ENCODE measurements at places on chromosomes 11 and 22.

DNA sequence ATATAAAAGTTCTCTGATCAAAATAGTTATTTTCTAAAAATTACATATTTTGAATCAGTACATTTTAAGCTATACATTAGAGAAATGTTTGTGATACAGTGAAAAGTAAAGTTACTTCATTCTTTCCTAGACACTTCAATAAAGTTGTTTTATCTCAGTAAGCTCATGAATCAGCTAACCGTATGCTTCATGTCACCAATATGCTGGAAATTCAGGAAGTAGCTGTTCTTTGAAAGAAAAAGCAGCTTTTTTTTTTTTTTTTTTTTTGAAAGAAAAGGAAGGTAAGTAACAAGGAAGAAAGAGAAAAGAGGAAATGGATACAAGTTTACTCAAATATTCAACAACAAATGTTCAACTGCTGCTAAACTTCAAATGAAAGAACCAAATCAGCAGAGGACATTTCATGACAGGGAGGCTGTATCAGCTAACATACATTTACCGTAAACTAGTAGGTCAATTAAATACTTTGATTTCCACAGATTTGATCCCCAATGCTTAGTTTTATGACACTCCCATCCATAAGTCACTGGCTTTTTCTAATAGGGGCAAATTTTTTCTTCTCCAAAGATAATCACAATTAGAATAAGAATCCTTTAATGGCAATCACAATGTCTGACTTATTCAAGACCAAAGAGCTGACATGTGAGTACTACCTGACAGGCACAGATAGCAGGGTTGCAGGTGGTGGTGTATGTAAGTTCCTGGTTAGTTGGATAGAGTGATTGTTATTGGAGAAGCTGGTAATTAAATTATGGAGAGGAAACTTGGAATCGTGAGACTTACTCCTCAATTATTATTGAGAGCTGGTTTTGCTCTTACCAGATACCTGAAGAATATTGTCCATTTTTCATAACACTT is 754 bp downstream of the OR52A1 start:
- no peak for DNase-seq

- peak; percentile 61 for DNase-seq
These were observed 86.9 kb downstream of the LDLRAD3 start for GRCh38 chr11:36030731-36031281.

DNA sequence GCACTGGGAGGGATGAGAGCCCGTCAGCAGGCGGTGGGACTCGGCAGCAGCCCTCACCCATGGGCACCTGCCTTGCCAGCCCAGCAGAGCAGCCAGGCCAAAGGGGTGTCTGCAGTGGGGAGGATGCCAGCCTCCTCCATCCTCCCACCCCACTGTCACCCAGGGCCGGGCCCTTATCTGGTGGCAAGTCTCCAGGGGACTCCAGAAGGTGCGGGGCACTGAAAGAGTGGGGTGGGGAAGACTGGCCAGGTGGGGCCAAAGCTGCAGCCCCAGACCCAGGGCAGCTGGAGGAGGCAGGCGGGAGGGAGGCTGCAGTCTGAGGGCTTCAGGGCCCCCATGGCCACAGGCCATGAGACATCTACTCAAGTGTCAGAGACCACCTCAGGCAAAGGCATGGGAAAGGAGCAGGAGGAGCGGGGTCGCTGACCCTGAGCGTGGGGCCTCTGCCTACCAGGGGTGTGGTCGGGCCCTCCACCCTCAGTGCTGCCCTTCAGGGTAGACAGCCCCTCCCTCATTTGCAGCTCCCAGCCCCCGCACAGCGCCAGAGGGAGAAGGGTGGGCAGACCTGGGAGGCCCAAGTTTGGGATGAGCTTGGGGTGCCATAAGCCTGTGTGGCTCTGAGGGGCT is 3.5 kb downstream of the DGCR6L start:
- DNase-seq: no peak

DNA sequence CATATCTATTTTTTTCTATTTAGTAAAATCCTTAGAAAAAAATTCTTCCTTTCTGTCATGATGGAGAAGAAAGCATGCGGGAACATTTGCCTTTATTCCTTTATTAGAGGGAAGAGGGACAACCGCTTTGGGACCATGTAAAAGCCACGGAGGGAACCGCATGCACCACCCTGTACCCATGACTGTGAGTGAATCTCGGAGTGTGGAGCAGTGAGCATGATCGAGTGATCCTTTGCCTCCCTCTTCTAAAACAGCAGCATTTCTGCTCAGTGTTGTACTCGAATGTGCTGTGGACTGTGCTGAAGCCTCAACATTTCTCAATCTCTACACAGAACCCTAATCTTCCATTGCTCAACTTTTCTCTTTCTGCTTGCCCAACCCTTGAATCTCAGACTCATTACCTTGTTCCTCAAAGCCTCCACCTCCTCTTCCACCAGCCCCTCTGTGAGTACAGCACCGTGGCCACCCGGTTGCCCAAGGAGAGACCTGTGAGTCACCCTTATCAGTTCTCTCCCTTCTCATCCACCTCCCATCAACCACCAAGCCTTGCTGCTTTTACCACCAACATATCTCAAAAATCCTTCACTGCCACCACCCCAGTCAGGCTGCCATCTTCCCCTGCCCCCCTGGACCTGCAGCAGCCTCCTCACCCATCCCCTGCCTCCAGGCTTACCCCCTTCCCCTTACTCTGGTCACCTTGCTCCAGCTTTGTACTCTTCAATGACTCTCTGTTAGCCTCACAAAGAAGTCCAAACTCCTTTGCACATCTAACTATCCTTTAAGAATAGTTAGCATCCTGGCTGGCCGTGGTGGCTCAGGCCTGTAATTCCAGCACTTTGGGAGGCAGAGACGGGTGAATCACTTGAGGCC is 103.1 kb downstream of the NAT10 start:
- DNase-seq: no peak

- no peak for DNase-seq
These were observed 61.3 kb downstream of the TRIM44 start for GRCh38 chr11:35723913-35724312.

DNA sequence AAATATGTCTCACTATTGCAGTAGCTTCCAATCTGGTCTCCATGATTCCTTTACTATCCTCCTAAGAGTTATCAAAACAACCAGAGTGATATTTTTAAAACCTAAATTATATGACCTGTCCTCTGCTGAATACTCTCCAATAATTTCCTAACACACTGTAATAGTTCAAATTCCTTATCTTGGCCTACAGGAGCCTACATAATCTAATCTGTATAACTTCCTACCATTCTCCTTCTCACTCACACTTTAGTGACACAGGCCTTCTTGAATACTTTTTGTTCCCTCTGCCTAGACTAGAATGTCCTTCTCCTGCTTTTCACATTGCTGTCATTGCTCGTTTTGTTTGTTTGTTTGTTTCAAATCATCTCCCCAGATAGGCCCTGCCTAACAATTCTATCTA is 9.4 kb downstream of the FHIP1B start:
- no peak for DNase-seq

GRCh38 chr11:13772223-13773046 is 104.0 kb downstream of the FAR1 start:
- DNase-seq: peak; percentile 36

DNA sequence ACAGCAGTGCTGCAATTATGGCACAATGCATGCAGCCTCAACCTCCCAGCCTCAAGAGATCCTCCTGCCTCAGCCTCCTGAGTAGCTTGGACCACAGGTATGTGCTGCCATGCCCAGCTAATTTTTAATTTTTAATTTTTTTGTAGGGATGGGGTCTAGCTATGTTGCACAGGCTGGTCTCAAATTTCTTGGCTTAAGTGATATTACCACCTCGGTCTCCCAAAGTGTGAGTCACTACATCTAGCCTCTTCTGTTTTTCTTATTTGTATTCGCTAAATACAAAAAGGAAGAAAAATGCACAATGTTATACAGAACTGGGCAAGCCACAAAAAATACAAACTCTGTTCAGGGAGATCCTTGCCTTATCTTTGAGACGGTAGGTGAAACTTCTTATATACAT is 62.1 kb downstream of the DDI1 start:
- no peak for DNase-seq

GRCh38 chr11:1223346-1224110 is 662 bp downstream of the MUC5B start:
- no peak for DNase-seq

DNA sequence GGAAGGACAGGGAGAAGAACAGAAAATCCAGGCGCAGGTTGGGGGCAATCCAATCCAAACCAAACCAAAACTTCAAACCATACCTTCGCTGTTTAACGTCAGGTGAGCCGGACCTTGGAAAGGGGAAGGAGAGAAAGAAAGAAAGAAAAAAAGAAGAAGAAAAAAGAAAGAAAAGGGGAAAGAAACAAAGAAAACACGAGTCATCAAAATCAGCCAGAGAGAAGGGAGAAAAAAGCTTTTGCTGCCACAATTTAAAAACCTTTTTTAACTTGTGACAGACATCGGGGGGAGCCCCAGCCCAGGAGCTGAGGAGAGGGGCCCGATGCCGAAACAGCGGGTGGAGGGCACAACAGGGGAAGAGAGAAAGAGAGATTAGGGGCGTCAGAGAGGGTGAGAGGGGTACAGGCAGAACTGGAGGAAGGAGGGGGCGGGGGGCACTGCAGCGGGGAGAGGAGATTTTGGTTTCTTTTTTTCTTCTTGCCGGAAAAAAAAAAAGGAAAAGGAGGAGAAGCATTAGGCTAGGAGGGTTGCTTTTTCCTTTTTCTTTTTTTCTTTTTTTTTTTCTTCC is 30.1 kb downstream of the NRXN2 start:
- DNase-seq: no peak

DNA sequence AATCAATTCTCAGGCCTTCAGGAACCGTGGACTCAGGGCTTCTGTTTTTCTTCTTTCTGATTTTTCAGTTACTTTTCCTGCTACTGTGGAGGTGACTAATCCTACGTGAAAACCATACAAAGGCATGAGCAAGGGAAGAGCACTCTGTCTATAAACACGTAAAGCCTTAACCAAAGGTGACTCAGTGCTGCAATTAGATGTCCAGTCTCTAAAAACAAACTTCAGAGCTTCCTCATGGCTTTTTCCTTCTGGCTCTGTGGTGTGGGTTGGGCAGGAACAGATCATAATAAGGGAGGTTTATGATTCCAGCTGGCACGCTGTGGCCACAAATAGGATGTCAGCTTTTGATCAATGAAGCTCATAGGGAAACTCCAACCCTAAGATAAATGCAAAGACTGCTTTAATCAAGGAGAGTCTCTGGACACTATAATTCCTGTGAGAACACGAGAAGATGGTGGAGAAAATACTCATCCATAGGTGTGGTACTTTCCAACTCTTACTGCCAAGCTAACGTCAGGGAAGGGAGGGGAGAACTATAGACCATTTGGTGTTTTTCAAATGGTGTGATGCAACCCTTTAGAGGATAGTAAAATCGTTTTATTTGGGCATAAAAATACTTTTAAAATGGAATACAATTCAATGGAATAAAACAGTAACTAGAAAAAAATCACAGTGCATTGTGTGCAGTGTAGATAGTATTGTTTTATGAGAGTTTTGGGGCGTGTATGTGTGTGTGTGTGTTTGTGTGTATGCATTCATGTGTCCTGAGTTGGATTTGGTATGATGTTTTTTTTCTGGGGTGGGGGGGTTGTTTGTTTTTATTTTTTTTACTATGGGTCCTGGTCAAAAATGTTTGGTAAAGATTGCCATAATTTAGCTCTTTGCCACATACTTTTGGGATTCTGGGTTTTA is at the start of gene NXPE2:
Gene NXPE2, plus strand, starts transcription at position 403 of the 912 bp plus-strand sequence. Its CDS starts 49 bp downstream, at position 452.
- no peak for DNase-seq

DNA sequence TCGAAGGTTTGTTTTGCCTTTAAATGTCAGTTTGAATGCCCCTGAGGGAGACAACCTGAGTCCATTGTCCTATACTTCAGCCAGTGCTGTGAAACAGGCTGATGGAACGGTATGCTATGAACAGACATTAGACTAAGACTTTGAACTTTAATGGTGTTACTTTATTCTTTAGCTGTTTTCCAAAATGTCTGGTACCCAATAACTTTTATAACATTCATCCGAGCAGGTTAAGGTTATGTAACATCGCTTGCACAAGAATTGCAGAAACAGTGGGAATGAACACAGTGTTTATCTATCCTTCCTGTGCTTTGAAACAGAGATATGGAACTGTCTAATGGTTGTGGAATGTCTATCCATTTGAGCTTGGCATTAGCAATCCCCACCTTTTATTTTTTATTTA is 12.5 kb upstream of the PTS start:
- DNase-seq: no peak

- DNase-seq: no peak
These were observed 87.2 kb downstream of the KIAA1671 start for GRCh38 chr22:25039754-25040153.

DNA sequence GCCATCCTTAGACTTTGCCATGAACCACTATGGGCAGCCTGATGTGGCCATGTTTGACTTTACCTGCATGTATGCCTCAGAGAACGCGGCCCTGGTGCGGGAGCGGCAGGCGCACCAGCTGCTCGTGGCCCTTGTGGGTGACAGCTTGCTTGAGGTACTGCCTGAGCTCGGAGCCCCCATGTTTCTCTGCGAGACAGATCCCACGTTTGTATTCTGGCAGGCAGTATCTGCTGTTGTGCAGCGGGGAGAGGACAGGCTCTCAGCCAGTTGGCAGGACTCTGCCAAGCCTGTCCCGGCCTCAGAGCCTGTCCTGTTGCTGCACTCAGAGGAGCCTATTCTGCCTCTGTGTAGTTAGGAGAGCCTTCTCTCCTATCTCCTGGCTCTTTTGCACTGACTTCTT is 109.9 kb downstream of the MICAL2 start:
- peak; percentile 20 for DNase-seq

GRCh38 chr11:662689-663274 is 25.7 kb downstream of the DRD4 start:
- DNase-seq: no peak

GRCh38 chr11:5815534-5815933 is 6.8 kb downstream of the OR52N2 start:
- DNase-seq: no peak

DNA sequence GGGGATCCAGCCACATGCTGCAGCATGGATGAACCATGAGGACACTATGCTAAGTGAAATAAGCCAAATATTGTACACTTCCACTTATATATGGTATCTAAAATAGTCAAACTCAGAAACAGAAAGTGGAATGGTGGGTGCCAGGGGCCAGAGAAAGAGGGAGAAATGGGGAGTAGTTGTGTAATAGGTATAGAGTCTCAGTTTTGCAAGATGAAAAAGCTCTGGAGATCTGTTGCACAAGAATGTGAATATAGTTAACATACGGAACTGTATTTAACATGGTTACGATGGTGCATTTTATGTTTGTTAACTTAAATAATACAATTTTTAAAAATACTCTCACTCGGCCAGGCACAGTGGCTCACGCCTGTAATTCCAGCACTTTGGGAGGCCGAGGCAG is 21.2 kb downstream of the GDPD5 start:
- DNase-seq: no peak

DNA sequence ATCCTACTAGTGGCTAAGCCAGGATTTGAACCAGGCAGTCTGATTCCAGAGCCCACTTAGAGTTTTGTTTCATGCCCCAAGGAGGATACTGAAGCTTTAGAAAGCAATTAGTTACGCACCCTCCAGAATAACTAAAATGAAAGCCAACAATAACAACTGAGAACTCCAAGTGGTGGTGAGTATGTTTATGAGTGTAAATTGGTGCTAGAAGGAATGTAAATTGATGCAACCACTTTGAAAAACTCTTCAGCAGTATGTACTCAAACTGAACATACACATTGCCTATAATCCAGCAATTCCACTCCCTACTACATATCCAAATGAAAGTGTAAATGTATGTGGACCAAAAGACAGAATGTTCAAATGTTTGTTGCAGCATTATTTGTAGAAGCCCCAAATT is 6.7 kb upstream of the ARL14EP start:
- no peak for DNase-seq

- DNase-seq: peak; percentile 69
These were observed 270.9 kb downstream of the FAM181B start for GRCh38 chr11:82462608-82463242.
